ENCODE measurements at places on chromosomes 7 and 10.

- no peak for DNase-seq
Measured at GRCh38 chr7:84394219-84394618, 199.6 kb upstream of the SEMA3A start.

DNA sequence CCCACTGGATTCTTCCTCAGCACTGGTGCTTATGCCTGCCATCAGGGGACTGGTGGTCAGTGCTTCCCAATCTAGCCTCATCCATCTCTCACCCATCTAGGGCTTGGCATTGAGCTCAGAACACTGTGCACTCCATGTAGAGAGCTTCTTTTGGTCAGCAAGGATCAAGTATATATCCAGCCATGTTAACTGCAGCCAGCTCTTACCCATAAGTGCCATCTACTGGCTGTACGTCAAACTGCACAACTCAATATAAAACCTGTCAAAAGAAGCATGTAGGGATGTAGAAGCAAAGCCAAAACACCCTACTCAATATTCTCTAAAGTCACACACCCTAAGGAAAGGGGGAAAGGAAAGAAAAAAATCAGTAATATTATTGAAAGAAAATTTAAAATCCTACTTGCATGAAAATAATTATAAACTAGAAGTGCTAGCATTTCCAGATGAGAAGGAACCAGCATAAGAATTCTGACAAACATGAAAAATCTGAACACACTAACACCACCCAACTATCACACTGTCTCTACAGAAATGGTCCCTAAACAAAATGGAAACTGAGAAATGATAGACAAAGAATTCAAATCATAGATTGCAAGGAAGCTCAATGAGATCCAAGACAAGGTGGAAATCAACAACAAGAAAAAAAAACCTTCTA is 531.1 kb upstream of the STEAP1 start:
- DNase-seq: no peak

GRCh38 chr10:132904814-132905649 is 37.3 kb downstream of the CFAP46 start:
- DNase-seq: peak; percentile 37

DNA sequence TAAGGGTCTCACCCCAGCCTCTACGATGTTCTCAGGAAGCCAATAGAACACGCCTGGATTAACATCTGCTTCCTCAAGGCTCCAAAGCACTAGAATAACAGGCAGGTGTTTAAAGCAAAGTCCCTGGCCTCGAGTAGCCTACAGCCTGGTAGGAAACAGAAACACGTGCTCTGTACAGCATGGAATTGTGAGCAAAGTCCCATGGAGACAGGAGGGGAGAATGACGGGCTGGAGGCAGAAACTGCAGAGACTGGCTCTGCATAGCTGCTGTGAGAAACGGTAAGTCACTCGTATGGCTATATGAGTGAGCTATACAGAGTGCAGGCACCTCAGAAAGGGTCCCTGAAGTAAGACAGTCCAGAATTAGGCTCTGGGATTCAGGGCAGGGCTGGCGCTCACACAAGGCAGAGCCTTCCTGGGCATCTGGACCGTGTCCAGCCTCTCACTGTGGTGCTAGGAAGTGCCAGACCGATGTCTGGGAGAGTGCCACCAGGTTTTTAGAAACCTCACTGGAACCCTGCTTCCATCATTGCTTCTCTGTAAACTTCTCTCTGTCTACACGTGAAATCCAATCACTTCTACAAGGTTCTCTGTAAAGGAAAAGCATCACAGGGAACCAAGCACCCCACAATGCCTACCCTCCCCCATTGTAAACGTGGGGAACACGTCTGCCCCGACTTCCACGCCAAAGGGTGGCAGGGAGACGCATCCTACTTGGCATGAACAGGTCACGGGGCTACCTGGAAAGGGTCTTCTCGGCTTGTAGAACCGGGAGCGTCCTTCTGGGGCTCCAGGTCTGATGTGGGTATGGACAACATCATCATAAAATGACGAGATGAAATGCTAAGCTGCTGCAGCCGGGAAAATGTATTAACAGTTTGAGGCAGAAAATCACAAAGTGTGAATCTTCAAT is 38.8 kb upstream of the SHH start:
- DNase-seq: no peak

GRCh38 chr10:45319702-45320101 is 4.3 kb upstream of the OR13A1 start:
- no peak for DNase-seq

GRCh38 chr7:131087756-131088658 is 239.7 kb upstream of the MKLN1 start:
- DNase-seq: no peak

DNA sequence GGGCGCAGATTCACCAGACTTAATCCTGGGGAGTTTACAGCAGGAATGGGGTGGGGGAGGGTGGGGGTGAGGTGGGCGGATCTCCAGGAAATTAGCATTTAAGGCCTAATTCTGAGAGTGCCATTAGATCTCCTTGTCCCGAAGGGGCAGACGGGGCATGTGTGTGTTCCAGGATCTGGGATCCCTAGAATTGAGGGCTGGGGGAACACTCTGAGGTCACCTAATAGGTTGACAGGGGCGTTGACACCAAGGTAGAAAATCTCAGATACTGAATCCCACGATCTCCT is 9.4 kb upstream of the EPHB4 start:
- no peak for DNase-seq

GRCh38 chr10:14385596-14386593 is 55.2 kb upstream of the FRMD4A start:
- DNase-seq: peak; percentile 30

- DNase-seq: no peak
Measured at GRCh38 chr7:84069033-84069432, 125.6 kb downstream of the SEMA3A start.

DNA sequence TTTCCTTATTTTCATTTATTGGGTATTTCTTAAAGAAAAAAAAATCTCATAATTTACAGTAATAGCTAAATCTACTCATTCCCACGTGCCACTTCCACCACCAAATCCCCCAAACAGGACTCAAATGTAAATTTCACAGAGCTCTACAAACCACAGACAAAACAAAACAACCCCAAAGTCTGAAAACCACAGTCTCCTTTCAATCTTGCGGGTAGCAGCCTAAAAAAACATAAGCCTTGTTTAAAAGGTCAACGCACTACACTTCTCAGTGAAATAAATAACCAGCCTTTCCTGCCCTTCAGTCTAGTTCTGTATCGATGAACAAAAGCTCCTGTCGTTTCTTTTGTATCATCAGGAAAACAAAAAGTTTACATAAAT is 121.8 kb upstream of the AFAP1L2 start:
- DNase-seq: no peak

- no peak for DNase-seq
Measured at GRCh38 chr10:115857856-115858255, 415.1 kb downstream of the GFRA1 start.

DNA sequence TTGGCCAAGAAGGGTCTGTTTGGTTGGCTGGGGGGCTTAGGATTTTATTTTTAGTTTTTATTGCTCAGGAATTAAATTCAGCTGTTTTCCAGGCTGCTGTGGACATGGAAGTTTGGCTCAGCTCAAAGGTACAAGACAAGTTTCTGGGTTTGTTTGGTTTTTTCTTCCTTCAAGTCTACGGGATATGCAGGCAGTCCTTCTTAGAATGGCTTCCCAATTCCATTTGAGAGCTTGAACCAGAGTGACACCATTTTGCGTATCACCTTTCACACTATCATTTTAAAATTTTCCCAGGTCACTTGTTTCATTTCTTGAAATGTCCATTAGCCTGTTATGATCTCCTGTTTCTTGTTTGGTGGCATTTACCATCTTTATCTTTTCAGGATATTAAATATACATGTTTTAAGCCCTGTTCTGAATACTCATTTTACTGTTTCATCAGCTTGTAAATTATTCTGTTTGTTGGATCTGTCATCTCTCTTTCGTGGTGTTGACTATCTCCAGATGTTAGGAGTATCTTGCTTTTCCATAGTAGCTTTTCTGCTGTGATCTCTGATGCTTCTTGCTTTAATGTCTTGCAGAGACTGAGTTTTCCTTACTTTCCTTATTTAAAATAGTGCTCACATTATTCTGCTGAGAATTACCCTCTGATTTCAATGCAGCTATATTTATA is 9.4 kb upstream of the TMEM168 start:
- DNase-seq: no peak

GRCh38 chr10:76218035-76218434 is 786.6 kb downstream of the LRMDA start:
- no peak for DNase-seq

GRCh38 chr10:71260622-71261325 is 48.4 kb downstream of the UNC5B start:
- DNase-seq: no peak

GRCh38 chr10:108957681-108958080 is 965.6 kb downstream of the XPNPEP1 start:
- DNase-seq: no peak

DNA sequence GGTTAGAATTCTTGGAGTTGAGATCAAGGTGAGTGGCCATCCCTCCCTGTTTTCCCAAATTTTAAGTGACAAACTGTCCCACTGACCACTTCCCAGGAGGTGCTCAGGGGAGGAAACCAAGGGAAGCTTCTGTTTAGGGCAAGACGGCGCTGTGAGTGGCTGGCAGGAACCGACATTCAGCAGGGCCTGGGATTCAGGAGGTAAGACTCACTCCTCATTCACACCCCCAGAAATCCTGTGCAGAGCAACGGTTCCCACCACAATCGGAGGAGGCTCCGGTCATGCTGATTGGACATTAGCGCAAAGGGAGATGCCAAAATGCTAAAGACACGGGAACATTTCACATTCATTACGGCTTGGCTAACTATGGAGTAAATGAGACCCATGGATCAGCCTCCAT is 200.9 kb downstream of the GRID1 start:
- DNase-seq: no peak

DNA sequence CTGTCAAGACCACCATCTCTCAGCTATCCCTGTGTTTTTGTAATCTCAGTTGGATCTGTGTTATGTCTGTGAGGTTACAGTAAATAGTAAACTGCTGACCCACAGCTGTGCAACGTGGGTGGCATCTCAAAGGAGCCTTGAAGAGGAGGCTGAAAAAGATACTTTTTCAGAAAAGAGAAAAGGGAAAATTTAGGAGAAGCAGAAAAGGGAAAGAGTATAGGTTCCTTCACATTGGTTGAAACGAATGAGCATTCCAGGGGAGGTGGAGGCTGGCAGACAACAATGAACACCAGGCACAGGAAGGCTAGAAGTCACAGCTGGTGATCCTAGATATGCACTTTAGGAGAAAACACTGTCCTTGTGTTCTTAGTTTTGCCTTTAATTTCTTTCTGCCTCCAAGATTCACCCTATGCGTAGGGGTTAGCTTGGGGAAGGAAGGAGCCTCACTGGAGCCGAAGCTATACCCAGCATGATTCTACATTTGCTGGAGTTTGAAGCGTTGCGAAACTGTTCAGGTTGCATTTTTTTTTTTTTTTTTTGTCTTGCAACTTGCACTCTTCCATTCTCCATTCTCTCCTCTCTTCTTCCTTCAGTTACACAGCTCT is 18.3 kb downstream of the CPED1 start:
- DNase-seq: no peak

- DNase-seq: no peak
Measured at GRCh38 chr10:124697837-124698544, 46.2 kb downstream of the FAM53B start.

DNA sequence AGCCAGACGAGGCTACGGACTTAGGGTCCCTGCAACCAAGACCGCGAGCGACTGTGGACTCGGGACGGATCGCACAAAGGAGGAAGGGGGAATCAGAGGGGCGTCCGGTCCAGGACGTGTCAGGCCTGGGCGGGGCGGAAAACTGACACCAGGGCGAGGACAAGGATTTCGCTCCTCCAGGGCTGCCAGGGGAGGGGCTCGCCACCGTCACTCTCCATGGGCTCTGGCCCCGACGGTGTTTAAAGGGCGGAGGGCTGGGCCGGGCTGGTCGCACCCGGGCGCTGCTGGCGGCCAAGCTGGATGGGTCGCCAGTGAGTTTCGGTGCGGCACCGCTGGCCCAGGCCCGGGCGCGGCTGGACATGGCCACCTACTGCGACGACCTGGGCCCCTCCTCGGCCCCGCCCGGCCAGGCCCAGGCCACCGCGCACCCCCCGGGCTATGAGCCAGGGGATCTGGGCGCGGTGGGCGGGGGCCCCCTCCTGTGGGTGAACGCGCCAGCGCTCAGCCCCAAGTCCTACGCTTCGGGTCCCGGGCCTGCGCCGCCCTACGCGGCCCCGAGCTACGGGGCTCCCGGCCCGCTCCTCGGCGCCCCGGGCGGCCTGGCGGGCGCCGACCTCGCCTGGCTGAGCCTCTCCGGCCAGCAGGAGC is at the start of gene FOXI2:
Gene FOXI2, plus strand, starts transcription at position 271 of the 648 bp plus-strand sequence. Its CDS starts 89 bp downstream, at position 360.
- no peak for DNase-seq
